ENCODE measurements at places on chromosomes 5 and 9.
A peak's percentile ranks its signal among the peaks of the same experiment; 100 is the strongest.

- DNase-seq, result no peak
These were observed 187.3 kb downstream of the EFNA5 start for GRCh38 chr5:107483231-107484024.

DNA sequence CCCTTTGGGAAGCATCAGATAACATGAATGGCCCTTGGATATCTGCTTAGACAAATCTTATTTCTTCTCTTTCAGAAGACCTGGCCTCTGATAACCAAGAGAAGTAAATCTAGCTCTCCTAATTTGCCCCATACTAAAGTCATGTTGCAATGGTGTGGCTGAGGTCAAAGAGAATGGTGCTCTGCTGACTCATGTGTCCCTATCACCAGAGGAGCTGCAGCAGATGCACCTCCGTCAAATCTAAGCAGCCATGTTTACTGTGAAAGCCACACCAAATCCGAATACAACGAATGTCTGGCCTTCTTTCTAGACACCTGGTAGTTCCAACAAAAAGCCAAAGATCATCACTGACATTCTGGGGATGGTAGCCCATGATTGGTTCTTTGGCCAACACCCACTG, 23.2 kb downstream of the RETREG1 start:
- no peak for DNase-seq

DNA sequence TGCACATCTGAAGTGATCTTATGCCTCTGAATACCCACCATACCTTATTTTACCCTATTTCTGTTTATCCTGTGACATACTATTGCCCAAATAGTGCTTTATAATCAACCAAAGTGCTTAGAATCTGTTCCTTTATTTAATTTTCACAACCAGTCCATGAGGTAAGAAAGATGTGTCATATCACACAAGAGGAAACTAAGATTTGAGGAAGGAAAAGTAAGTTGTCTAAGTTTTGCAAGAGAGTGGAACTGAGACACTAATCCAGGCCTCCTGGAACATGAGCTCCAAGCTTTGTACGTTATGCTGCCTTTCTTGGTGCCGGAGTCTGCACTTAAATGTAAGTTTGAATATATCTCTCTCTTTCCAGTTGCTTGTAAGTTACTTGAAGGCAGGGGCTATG, 17.2 kb downstream of the KDM3B start:
- no peak for DNase-seq

GRCh38 chr9:110115826-110116542, 92.0 kb downstream of the C9orf152 start:
- DNase-seq, result no peak

GRCh38 chr5:1174122-1174936, 27.1 kb upstream of the SLC6A19 start:
- DNase-seq, result peak; percentile 75

GRCh38 chr5:153753645-153754432, 263.4 kb downstream of the GRIA1 start:
- no peak for DNase-seq

DNA sequence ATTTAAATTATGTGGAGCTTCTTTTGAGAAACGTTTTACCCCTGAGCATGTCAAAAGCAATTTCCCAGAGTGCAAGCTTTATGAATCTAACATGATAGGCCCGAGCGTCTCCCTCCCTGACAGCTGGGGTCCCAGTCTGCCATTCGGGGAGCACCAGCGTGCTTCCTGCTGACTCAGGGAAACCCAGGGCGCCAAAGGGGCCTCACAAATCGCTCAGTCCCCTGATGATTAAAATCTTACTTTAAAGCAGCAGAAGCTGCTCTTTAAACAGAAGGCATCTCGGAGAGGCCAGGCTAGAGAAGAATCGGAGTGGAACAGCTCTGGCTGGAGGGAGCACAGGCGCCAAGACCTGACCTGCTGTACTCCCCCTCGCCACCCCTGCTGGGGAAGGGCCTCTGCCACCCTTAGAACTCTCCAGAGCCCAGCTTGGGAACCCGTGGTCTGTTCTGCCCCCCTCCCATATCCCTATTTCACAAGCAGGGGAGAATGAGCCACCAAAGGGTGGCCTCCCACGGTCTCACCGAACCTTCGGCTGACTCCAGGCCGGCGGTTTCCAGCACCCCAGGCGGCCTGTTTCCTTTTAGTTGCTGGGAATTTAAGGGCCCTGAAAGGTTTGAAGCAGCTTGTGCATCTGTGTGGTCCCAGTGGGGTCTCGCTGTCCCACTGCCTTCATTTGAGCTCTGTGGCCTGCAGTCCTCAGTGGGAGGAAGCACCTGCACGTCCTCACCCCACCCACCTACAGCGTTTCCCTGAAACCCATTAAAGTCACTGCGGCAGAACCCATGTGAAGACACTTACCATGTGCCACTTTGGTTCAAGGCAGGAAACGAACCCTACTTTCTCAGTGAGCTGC, 147.6 kb downstream of the COL23A1 start:
- DNase-seq, result no peak

DNA sequence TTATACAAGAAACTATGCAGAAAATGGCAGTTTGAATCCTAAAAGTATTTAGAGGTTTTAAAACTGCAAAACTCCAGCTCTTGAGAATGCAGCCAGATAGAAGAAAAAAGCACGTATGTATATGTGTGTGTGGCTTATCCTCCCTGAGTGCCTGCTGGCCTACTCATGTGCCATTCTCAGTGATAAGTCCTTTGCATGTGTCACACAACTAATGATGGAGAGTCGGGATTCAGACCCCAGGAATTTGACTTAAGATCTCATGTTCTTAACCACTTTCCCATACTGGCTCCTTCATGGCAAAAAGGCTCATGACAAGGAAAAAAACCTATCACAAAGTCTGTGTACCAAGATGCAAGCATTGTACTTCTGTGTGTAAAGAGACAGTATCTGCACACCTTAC, 26.6 kb downstream of the SMARCA2 start:
- no peak for DNase-seq

DNA sequence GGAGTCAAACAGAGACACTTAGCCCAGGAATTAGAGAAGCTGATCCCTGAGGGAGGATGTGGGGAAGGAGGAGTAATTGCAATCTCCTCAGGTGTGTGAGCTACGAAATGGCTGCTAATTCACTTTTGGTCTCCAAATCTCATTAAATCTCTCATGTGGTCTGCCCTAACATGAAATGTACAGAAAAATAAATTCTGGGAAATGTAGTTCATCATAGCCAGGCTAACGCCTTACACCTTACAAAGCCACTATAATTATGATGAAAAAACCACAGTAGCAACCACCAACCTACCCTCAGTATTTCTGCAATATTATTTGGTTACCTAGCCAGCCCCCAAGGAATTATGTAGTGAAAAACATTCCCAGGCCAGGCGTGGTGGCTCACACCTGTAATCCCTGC, 354.0 kb downstream of the TMEM167A start:
- DNase-seq, result no peak

DNA sequence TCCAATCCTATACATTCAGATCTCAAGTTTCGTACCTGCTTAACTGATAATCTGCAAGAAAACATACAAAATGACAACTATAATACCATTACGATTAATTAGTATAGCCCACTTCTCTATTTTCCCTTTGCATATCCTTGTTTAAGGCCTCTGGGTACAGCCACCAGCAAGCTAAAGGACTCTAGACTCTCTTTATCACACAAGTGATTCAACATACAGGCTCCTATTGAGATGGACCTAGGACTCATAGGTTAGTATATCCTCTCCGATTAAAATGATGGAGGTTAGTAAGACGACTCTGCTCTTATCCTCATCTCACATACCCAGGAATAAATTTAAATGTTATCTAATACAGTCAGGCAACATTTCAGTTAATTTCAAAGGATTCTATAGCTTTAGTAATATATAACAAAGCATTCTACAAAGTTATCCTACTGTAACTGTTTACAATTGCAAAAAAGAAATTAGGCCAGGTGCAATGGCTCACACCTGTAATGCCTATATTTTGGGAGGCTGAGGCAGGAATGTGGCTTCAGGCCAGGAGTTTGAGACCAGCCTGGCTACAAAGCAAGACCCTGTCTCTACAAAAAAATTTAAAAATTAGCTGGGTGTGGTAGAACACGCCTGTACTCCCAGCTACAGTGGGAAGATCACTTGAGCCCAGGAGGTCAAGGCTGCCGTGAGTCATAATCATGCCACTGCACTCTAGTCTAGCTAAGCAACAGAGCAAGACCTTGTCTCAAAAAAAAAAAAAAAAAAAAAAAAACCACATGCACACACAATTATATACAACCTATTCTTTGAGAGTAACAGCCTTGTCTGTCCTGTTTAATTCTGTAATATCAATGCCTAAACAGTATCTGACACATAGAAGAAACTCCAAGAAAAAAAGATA, 15.4 kb downstream of the HAUS6 start:
- DNase-seq, result no peak

DNA sequence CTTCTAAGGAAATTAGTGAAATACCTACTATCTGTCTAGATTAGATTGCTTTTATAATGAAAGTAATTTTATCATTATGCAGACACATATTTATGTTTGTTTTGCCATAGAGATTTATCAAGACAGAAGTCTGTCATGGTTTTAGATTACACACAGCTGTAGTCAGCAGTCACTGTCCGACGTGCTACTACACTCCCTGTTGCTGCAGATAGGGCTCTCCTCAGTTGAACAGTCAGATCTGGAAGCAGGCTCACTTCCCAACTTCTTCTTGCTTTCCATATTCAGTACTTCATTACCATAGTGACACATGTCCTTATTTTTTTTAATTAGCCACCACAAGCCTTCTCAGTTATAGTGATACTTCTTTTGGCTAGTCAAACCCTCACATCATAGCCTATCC, 329.9 kb upstream of the ITGA1 start:
- DNase-seq, result no peak

DNA sequence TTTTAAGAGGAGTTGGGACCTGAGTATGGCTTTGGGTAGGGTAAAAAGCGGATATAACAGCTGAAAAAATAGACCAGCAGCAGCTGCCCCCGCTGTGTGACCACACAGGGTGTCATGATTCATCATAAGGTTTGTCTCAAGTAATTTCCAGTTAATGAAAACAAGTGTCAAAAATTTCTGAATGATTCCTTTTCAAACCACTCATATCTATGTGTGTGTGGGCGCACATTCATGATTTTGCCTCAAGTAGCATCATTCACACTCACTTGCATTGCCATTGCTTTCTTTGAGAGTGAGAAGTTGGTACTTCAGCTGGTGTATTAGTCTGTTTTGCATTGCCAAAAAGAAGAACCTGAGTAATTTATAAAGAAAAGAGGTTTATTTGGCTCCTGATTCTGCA, 12.1 kb upstream of the TNFAIP8 start:
- no peak for DNase-seq

GRCh38 chr5:373710-374602, 52.4 kb downstream of the AHRR start:
- DNase-seq, result peak; percentile 85

Data from iPS-NIHi11 (cell line).